GM23338 (cell line): ENCODE measurements at places on chromosomes 7 and 10. TPM values are rescaled to one million over a fixed set of nuclear protein-coding genes. Genes with fewer than 3 reads are reported as not detected.

LBX1 gene
- total RNA-seq: not detected in 2 replicates

GRCh38 chr7:28507525-28508282 is 95.4 kb downstream of the CREB5 start:
- DNase-seq: no peak

- no peak for DNase-seq
Measured at GRCh38 chr10:44259090-44259874, 125.6 kb downstream of the CXCL12 start.

ZNF485 gene
- 7.8 and 11.7 TPM in 2 replicates for total RNA-seq

DNA sequence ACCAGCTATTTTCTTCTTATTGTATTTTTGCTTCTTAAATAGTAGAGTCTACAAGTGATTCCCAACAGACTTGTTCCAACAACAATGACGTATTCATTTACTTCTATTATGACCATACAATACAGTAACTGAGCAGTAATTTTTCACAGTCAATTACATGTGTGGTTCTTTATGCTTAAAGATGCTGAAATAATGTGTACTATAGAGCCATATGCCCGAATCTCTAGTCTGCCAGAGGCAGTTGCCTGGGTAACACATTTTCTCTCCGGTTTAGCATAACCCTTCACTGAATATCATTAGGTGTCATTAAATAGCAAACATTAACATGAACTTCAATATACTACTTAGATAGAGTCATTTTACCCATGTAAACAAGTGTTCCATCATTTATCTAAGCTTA is 75.0 kb downstream of the SLC25A13 start:
- no peak for DNase-seq

TRPV5 gene
- total RNA-seq: not detected in 2 replicates

DNA sequence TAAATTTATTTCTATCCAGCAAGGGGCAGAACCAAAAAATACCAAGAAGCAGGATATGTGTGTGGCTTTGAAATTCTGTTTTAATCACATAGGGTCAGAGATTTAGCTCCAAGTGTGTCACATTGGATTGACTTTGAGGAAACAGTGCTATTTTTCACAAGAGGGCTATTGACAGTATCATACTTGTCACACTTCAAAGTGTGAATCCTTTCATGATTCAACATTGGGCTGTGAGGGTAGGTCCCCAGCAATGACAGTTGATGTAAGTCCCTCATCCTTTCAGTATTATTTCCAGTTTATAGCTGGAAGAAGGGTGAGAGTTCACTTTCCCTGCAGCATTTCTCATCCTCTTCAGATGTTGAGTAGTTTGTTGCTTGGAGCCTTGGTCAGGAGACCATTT is 7.4 kb downstream of the CCNY start:
- DNase-seq: no peak

DNA sequence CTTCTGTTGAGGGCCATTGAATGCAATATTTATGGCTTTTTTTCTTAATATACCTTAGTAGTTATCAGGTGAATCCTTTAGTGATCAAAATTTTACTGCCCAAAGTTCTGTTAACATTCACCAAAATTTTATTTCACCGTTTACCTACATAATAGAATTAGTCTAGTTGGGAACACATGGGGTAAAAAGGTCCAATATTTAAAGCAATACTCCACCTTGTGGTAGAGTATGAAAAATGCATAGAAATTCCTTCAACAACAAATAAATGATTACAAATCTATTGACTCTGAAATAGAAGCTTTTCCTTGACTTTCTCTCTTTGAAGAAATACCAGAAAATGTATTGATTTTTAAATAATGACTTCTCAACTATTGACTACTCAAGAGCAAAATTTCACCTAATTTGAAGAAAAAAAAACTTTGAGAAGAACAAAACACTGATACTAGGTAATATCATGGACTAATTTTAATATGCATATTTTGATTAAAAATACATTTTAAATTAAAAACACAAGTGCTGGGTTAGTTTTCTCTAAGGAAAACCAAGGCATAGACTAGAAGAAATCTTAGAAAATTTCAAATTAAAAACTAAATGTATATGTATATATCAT is 43.3 kb downstream of the POLR1F start:
- peak; percentile 51 for DNase-seq

DNA sequence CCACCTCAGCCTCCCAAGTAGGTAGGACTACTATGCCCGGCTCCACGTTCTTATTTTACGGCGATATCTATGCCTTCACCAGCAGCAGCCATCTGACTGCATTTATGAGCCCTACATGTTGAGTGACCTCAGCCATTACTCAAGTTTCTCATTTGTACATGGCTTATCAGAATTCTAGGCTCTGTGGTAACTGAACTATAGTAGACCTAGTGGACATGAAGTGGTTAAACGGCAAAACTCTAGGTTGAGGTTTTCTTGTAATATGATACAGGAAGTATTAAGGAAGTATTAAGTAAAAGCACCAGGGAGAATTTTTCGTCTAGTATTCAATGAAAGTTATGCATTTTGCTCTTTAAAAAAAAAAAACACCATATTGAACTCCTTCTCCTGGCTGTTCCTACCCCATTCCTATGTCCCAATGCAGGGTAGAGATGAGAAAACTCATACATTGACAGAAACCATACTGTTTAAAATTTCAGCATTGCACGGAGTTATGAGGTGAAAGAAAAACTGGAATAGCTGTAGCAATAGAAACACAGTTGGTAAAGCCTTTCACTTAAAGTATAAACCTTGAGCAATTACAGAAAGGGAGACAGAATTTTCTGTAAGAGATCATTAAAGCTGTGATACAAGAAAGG is 39.8 kb upstream of the EPC1 start:
- no peak for DNase-seq

DNA sequence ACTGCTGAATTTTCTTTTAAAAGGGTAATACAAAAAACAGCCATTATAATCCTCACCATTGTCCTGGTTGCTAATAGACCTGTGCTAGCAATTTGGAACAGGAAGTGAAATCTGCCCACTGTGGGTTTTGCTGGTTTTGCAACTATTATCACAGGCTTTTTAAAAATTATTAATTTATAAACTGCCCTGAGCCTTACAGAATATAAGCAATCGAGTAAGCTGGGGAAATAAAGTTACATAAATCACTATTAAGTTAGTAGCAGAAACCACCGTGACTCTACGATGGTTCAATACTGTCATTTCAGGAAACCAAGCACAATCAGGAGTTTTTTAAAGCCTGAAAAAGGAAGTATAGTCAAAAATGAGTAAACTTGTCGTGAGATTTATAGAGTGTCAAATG is 62.3 kb downstream of the TMEM26 start:
- DNase-seq: no peak

DNA sequence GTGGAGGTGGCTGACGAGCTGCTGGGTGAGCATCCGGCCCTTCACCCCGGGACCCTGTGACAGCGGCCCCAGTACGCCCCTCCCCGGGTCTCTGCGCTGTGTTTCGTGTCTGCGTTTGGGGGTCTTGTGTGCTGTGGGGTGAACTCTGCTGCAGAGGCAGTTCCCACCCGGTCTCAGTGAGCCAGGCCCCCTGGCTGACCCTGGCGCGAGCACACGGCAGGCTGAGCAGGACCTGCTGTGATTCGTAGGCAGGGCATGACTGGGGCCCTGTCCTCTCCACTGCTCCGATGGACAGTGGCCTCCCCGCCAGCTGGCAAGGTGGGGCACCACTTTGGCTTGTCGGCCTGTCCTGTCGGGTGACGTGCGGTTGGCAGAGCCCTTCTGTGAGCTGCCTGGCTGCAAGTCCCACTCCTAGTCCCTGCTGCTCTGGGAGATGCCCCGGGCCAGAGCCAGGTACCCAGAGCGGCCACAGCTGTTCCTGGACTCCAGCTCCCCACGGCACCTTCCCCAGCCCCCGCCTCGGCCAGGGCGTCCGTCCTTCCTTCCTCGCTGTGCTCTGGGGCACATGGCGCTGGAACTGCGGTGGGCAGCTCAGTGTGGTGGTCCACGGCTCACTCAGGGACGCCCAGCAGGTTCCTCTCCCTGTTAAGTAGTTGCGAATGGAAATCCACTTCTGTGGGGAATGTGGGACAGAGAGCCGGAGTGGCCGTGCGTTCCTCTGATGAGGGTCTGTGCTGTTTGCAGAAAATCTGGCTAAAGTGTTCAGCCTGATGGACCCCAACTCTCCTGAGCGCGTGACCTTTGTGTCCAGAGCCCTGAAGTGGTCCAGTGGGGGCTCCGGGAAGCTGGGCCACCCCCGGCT is 10.5 kb downstream of the GET4 start:
- no peak for DNase-seq

DNA sequence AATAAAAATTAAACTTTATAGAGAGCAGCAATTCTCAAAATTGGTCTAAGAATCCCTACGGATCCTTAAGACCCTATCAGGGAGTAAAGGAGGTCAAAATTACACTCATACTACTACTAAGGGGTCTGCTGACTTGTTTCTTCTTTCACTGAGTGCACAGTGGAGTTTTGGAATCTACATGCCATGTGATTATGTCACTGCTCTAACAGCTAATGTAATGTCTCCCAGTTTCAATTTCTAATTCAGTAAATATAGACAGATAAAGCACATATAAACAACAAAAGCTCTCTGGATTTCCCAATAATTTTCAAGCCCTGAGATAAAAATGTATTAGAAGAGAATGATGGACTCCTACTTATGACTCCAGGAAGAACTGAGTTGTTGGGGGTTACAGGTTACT is 74.6 kb downstream of the WAPL start:
- DNase-seq: no peak

SRPK2 gene
- total RNA-seq: 66.3 and 85.4 TPM in 2 replicates

- DNase-seq: peak; percentile 48
Measured at GRCh38 chr10:72080042-72080975, 8.0 kb downstream of the SPOCK2 start.

GRCh38 chr7:115906731-115907130 is 123.8 kb downstream of the TFEC start:
- DNase-seq: no peak

DNA sequence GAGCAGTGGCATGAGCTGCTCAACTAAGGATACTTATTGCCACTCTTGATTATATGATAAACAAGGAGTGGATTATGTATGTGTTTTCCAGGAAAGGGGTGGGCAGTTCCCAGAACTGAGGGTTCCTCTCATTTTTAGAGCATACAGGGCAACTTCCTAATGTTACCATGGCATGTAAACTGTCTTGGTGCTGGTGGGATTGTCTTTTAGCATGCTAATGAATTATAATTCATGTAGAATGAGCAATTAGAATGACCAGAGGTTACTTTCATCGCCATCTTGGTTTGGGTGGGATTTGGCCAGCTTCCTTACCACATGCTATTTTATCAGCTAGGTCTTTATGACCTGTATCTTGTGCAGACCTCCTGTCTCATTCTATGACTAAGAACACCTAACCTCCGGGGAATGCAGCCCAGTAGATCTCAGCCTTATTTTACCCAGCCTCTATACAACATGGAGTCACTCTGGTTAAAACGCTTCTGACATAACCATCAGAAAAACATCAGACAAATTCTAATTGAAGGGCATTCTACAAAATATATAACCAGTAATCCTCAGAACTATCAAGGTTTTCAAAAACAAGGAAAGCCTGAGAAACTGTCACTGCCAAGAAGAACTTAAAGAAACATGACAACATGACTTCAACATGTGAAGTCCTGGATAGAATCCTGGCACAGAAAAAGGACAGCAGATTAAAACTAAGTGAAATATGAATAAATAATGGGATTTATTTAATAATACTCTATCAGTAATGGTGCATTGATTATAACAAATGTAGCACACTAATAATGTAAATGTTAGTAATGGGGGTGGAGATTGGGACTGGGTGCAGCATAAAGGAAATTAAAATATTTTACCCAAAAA is 365.0 kb downstream of the SEMA3D start:
- DNase-seq: no peak

GRCh38 chr7:94449151-94449725 is 54.5 kb downstream of the COL1A2 start:
- peak; percentile 63 for DNase-seq

UCMA gene
- 8.6 and 12.7 TPM in 2 replicates for total RNA-seq

DNA sequence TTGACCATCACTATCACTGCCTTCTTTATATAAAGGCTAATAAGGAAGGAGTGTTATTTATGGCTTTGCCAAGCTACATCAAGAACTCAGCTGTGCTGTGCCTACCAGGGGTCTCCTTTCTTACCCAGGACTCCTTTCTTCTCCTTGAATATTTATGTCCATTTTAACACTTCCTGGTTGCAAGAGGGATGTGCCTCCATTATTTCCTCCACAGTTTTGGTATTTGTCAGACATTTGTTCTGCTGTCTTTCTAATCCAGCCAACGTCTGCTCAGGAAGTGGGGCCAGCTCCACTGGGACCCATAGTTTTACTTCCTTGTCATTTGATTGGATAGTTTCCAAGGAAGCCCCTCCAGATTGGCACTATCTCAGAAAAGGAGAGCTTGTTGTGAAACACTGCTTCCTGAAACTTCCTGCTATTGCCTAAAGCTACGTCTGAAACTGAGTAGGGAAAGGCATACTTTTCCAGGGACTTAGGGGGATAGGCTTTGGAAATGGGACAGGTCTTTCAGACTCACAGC is 6.6 kb upstream of the STRIP2 start:
- DNase-seq: no peak

DNA sequence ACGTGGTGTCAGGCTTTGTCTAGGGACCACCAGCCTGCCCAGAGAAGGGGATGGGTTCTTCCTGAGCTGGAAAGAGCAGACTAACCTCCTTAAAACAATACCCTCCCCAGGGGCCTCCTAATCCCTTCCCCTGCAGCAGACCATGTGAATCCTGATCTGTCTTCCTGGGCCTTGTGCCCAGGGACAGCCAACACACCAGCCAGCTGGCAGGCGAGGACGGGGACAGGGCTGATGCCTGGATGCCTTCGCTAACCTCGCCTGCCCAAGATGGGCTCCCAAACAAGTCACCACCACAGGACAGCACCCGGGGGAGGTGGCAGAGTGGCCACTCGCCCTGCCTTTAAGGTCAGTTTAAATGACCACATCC is 17.6 kb downstream of the PODXL start:
- no peak for DNase-seq

MALRD1 gene
- 0.42 and 1.1 TPM in 2 replicates for total RNA-seq

DNA sequence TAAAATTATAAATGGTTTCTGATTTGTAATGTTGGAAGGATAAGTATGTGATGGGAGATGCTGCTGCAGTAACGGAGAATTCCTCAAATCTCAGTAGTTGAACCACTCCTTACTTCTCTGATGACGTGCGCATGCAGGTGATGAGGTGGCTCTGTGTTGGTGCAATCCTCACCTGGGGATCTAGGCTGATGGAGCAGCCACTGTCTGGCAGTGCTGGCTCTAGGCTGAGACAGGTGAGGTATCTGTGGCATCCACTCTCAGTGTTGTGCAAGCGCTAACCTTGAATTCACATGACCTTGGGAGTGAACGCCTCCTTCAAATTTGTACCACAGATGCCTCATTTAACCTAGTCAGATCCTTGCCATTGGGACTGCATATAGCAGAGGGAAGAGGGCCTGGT is 35.0 kb downstream of the LHFPL3 start:
- peak; percentile 22 for DNase-seq

NAT16 gene
- total RNA-seq: 0.21 TPM in 1 of 2 replicates, not detected in the other

- no peak for DNase-seq
Measured at GRCh38 chr10:110851020-110851612, 20.6 kb upstream of the PDCD4 start.

DNA sequence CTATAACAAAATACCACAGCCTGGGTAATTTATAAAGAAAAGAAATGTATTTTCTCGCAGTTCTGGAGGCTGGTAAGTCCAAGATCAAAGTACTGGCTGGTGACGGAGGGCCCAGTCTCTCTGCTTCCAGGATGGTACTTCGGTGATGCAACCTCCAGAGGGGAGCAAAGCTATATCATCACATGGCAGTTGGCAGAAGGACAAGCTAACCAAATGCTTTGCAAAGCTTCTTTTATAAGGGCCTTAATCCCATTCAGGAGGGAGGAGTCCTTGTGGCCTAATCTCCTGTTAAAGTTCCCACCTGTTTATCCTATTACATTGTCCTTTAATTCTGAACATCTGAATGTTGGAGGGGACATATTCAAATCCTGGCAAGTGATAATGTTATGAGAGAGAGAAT is 134.1 kb upstream of the SP4 start:
- no peak for DNase-seq

FKBP6 gene
- total RNA-seq: not detected in 2 replicates
